ENCODE measurements at places on chromosomes 4 and X.

DNA sequence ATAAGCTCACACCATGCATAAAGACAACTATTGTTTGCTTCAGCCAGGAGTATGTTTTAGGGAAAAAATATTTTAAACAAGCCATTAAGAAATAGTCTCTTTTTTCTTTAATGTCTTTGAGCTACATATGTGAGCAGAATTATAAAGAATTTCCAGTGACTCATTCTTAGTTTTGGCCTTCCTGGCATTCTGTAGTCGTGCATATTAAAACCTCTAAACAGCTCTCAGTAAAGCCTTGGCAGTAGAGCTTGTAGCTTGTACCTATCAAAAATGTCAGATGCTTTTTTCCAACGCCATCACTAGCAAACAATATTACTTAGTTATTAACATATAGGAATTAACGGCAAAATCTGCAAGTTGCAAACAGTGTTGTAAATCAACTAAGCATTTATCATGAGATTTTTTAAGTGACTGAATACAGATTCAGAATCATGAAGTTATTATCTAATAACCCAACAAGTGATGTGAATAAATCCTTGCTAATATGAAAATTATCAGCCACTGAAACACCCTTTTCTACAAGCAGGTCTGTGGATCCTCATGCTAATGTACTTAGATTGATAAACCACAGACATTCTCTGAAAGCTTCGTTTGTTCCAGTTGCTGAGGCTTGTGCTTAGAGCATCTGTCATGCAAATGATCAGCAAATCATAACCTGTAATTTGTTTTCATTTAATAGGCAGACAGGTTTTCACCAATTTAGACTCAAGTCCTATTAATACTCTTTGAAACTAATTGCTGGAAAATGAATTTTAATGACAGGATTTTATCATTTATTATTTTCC lies 412.0 kb upstream of the ATOH1 start:
- no peak for DNase-seq

GRCh38 chr4:153453402-153453801 lies 12.8 kb upstream of the TMEM131L start:
- no peak for DNase-seq

GRCh38 chr4:12924728-12925320 lies 559.3 kb downstream of the RAB28 start:
- no peak for DNase-seq

GRCh38 chr4:135670548-135670947 lies 1469.0 kb upstream of the PABPC4L start:
- no peak for DNase-seq

DNA sequence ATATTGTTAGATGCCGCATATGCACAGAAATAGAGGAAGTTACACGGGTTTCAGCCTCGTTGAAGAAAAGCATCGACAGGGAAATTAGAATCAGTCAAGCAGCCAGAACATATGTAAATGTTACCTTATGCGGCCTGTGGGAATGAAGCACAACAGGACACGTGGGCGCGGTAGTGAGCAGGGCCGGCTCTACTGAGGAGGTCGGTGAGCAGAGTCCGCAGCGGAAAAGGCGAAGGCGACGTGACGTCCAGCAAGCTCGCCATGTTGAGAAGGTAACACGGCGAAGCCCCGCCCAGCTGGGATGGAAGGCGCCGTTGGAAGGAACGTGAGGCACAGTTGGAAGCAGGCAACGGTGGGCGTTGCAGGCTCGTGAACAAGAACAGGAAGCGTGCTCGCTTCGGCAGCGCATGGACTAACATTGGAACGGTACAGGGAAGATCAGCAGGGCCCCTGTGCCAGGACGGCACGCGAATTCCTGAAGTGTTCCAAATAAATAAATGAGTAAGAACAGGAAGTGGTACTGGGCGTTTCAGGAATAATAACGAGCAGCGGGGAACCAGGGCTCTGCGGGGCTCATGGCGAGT lies 54.6 kb downstream of the MTNR1A start:
- DNase-seq, result no peak

- DNase-seq, result no peak
These were observed 605.2 kb downstream of the KLHL13 start for GRCh38 chrX:117511379-117511778.

- DNase-seq, result no peak
These were observed 58.0 kb downstream of the PPP3CA start for GRCh38 chr4:101289306-101289705.

DNA sequence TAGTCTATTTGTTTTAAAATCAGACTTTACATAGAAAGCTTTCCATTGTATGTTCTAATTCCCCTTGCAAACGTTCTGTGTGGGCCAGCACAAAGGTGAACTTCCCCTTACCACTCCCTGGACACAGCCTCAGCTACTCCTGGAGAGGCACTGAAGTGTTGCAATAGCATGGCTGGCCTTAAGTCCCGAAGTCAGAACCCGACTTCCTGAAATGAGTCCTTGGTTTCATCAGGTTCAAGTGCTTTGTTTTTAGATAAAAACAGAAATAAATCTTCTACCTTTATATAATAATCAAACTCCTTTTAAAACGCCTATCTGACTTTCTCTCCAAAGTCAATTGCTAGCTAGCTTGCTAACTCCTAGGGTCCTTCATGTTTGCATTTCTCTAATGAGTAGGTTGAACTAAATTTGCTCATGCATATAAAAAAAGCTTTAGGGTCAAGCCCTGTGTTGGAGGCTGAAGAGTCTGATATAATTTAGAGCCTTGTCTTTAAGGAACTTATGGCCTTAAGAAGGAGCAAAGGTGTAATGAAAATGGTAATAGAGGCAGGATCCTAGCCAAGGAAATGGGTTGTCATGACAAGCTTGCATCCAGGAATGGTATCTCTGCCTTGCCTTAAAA lies 9.0 kb downstream of the BMP3 start:
- no peak for DNase-seq

- no peak for DNase-seq
These were observed 354.0 kb downstream of the HS3ST1 start for GRCh38 chr4:11074581-11075241.

DNA sequence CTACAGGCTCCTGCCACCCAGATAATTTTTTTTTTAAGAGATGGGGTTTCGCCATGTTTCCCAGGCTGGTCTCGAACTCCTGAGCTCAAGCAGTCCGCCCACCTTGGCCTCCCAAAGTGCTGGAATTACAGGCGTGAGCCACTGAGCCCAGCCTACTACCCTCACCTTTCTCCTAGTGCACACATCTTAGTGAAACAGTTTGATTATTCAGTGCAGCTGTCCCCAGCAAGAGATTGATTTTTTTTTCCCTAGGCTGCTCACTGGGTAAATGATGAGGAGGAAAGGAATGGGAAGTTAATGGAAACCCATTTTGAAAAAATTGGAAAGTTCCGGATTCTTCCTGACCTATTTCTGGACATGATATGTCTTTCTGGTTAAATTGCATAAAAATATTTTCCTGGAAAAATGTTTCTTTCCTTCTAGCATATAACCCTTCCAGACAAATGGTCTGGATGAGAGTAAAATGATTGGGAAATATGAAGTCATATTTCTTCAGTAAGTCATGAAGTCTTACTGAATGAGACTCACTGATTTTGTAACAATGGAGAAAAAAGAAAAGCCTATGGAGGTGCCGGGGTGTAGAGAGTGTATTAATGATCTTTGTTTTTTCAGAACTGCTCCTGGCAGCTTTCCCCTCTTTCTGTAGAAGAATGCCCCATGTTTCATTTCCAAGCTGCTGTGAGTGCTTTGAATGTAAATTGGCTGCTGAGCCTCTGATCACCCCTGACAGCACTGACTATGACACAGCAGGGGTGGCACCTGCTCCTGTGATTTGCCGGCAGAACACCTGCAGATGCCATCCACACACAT lies 19.5 kb upstream of the ZNF41 start:
- no peak for DNase-seq

DNA sequence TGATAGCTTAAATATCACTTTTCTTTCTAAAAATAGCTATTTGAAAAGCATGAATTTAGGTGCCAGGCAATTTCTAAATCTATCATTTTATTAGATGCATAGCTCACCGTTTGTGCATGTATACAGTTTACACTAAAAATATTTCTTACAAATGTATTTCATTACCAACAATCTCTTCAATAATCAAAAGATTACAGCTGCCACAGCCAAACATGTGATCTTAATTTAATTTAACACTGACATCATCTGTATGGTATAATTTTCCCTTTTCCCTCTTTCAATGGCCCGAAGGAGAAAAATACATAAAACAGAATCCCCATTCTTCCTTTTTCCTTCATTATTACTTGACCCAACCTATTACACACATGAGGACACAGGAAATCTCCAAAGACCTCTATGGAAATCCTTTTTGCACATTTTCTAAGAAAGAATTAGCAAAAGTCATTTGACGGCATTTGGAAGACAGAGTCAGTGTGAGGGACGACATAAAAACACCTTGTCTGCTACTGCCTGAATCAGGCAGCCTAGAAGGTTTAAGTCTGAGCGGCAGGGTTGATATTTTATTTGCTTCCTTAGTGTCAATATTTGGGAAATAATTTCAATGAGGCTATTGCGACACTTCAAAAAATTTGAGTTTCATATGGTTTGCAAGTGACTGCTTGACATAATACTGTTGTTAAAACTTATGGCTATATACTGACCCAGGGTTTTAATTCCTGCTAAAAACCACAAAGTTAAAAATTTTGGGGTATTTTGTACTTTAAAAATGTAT lies 111.2 kb downstream of the TTC29 start:
- no peak for DNase-seq

- no peak for DNase-seq
These were observed 4.3 kb downstream of the SEPSECS start for GRCh38 chr4:25155947-25156346.

DNA sequence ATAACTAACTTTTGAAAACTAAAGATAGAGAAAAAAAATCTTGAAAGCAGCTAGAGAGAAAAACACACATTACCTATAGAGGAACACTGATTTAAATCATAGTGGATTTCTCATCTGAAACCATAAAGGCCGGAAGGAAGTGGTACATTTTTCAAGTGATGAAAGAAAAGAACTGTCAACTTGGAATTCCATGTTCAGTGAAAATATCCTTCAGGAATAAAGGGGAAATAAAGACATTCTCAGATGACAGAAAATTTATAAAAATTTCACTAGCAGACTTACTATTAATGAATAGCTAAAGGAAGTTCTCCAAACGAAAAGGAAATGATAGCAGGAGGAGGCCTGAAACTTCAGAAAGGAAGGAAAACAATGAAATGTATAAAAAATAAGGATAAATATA lies 7.6 kb upstream of the JADE3 start:
- no peak for DNase-seq

GRCh38 chrX:124282580-124282979 lies 49.9 kb upstream of the TEX13D start:
- no peak for DNase-seq

DNA sequence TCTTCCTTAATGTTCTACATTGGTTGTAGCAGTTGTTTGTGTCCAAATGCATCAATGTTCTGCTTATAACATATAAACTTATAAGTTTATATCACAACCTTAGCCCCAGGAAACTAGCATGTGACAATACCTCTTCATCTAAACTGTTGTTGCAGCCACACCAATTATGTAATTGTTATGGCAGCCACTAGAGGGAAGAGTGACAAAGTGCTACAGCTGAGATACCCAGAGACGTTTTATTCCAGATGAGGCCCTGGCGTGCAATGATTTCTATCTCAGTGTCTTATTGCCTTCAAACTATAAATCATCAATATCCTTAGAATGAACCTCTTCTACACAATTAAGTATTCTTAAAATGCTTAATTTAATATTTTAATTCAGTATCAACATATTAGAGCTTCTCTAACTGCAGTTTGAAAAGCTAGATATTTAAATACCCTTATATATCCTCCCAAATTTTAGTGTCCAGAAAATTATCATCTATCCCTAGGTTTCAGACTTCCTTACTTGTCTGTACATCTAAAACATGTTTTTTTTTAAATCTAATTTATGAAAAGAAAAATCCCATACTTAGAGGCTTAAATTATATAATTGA lies 171.6 kb downstream of the PCDH10 start:
- peak; percentile 1 for DNase-seq

DNA sequence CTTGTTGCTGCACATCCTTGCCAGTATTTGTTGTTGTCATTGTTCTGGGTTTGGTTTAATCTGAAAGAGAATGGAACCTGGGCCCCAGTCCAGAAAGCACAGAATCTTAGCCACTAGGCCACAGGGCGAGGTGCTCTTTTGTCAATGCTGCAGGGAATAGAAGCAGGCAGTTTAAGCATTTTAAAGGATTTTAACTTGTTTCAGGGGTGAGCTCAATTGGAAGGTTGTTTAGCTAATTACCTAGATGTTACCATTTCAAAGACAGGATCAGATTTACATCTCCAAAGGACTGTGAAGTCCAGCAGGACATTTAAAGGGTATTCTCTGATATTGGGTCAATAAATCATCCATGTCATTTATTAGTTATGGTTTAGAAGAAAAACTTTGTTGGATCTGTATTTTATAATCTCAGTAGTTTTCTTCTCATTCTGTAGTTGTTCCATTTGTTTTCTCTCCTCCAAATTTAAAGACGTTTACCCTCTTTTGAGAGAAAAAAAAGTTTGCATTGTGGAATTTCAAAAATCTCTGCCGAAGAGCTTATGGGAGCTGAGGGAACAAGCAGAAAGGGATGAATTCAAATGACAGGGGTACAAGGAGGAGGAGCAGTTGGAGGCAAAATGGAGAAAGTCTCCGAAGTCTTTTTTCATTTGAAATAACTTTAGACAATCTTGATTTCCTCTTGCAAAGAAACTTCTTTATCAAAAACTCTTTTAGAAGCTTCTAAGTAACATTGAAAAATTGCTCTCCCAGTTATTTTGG lies 57.5 kb upstream of the FAM47C start:
- DNase-seq, result no peak

DNA sequence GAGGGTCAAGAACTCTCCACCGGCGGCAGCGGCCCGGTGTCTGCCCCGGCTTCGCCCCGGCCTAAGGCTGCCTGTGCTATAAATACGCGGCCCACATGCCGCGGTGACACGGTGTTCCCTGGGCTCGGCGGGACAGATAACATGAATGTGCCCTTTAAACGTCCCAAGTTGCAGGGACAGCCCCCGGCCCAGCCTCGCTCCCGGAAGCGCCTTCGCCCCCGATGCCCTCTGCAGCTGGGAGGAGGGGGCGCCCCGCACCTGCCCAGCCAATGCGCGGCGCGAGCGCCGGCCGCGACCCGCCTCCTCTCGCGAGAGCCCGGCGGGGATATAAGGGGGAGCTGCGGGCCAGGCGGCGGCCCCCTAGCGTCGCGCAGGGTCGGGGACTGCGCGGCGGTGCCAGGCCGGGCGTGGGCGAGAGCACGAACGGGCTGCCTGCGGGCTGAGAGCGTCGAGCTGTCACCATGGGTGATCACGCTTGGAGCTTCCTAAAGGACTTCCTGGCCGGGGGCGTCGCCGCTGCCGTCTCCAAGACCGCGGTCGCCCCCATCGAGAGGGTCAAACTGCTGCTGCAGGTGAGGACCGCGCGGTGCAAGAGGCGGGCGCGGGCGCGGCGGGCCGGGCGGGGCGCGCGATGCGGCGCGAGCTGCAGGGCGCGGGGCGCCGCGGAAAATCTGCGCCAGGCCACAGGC lies at the start of gene SLC25A4:
SLC25A4 (plus strand) TSS at position 355 of the 689 bp plus-strand sequence; CDS start at position 462, 107 bp downstream.
- DNase-seq, result peak; percentile 83

GRCh38 chrX:119685225-119686066 lies 7.5 kb downstream of the SEPTIN6 start:
- peak; percentile 81 for DNase-seq

DNA sequence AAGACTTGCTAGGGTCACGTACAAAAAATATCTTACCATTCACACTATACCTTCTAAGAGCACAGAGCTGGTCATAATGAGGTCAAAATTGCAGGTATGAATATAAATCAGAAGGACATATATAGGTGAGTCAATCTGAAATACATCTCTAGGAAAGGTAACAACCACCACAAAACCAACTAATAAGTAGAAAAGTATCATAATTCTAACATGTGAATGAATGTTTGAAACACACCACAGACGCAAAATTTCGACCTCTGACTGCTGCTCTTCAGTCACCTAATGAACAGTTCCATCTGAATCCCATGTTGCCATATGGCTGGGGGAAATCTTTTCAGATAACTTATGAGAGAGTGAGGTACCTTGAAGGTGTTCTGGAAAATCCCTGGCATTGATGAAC lies 22.1 kb downstream of the STAP1 start:
- DNase-seq, result no peak

Data from NCI-H1092 treated with DMSO at 0.1 percent for 48 hours (cell line).